ENCODE measurements at places on chromosomes 11 and 22.

DNA sequence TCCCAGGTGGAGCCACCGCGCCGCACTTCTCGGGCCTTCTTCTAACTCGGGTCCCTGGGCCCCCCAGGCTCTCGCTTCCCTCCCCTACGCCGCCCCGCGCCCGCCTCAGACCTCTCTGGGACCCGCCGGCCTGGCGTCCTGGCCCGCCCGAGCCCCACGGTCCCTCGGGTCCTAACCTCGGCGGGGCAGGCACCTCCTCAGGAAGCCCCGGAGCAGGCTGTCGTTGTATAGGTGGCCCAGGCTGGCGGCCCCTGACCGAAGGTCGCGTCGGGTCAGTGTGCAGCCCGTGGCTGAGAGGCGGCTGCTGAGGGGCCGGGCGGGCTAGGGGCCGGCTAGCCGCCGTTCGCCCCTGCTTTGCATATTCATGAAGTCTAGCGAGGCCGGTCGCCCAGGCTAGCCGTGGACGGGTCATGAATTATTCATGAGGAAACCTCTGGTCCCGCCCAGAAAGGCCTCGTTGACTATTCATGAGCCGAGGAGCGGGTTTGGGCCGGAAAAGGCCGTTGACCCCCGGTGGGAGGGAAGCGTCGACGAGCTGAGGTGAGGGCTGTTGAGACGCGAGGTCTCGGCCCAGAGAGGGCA, at the start of gene HORMAD2:
TSS of gene HORMAD2 (plus strand) at position 513 of the 582 bp plus-strand sequence. CDS start 13,489 bp downstream, outside the sequence.
- DNase-seq, result no peak

- DNase-seq, result no peak
These were observed 12.0 kb downstream of the SCGB1D2 start for GRCh38 chr11:62253999-62254542.

DNA sequence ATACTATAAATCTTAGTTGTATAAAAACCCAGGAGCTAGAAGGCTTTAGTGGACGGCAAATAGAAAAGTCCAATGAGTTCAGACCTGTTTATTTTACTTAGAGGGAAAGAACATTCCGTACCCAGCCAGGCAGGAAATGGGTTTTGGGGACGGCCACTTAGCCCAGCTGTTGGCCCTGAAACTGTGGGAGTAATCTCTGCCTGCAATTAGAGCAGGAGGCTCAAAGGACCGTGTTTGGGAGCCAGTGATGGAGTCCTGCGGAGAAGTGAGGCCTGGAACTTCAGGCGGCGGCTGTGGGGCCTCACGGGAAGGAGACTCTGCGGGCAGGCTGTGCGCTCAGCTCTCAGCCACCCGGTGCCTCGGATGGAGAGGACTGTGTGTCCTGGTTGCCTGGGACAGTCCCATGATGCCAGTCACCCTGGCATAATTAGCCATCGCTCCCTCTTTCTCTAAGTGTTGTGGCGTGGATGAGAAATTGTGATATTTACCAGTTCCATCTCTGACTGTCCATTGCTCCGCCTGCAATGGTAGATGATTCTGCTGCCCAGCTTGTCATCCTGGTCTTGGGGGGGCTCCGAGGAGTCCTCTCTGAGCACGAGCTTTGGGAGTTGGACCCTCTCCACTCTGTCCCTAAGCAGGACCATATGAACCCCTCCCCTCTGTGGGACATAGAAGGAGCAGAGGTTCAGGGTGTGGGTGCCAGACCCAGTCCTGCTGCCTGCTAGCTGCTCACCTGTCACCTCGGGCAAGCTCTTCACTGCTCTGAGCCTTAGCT, 530.3 kb downstream of the TBC1D22A start:
- no peak for DNase-seq

DNA sequence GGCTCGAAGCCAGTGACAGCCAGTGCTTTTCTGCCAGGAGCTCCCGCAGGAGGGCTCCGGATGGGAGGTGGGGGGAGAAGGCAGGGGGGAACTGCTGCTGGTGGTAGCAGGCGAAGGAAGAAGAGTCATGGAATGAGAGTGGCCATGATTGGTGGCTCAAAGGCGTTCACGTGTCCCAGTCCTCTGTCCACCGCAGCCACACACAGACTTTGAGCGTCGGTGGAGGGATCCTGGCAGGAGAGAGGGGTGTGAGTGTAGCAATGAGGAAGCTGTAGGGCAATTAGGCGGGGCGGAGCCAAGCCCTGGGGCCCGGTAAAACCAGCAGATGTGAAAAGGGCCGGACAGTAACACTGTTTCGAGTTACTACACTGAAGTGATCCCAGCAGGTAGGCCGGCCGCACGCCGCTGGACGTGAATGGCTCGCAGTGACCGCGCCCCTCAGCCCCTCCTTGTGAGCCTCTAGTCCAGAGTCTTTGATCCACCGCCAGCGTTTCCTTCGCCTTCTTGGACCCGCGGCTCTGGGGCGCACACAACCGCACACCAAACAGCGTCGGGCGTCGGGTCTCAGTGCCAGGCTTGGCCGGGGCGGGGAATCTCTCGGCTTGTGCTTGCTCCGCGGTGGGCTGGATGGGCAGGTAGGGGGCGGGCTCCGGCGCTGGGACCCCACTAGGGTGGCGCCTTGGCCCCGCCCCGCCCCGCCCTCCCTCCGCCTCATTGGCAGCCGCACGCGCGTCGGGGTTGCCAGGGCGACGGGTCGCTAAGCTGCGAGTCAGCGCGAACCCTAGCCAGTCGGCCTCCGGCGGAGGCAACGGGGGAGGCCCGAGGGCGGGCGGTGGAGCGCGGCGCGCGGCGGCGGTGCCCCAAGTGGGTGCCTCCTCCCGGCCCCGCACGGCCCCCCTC, at the start of gene LRRC10B:
TSS of gene LRRC10B (plus strand) at position 788 of the 900 bp plus-strand sequence. CDS start 250 bp downstream, outside the sequence.
- DNase-seq, result peak; percentile 40

DNA sequence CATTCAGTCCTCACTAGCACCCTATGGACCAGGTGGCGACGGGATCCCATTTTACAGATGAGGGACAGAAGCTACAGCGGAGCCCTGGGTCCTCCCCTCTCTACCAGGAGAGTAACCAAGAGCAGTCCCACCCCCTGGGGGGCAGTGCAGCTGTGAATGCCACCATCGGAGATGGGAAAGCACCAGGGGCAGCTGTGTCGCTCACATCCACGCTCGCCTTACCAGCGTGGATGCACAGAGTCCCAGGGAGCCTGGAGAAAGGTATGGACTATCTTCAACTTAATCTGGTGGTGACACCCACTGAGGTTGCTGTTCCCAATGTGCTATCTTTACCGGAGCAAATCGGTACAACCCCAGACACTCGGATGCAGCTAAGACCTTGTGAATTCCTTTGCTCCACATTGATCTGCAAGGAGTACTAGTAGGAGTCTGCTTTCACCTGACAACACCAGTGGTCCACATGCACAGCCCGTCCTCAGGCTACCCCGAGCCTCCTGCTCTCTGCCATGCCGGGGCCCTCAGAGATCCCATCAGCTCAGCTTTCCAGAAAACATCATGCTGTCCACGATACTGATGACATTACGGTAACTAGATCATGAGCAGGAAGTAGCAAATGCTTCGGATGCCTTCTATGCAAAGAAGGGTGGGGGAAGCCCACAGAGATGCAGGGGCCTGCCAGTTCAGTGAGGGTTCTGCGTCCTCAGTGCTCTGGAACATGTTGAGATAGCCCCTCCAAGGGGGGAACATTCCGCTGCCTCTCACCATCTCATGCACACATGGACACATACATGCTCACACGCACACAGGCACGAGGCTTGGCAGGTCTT, 126.0 kb downstream of the CTTN start:
- no peak for DNase-seq

GRCh38 chr11:115996808-115997188, 492.6 kb upstream of the CADM1 start:
- no peak for DNase-seq

- DNase-seq, result peak; percentile 57
These were observed 707 bp upstream of the FTH1 start for GRCh38 chr11:61967924-61968757.

DNA sequence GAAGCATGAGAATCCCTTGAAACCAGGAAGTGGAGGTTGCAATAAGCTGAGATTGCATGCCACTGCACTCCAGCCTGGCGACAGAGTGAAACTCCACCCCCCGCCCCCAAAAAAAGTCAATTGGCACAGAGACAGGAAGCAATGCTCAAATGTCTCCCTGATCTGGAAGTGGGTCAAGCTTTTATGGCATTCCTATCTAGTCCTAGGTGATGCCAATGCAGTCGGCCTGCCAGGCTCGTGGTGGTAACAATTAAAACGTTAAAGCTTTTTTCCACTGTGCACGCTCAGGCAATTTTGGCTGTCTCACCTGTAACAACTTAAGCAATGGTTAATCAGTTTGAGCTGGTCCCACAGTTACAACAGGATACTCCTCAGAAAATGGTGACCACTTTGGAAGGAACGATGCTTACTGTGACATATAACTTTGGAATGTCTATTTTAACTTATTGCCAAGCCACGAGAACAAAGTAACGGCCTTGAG, 18.9 kb upstream of the PISD start:
- DNase-seq, result no peak

DNA sequence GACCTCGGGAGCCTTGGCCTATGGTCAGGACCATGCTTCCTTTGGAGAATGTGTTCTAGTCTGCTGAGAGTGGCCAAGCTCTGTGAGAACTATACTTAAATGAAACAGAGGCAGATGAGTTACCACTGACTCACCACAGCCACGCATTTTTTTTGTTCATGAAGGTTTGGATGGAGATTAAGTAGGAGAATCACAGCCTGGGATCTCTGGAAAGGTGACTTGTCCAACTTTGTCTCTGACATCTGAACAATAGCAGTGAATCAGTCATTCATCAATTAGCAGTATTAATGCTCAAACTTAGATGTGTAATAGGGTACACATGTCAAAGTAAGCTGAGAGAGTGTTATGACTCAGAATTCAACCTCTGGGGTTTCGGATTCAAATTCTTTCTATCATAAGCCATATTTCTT, 100.7 kb upstream of the ANO3 start:
- DNase-seq, result no peak

- no peak for DNase-seq
These were observed 51.0 kb upstream of the SC5D start for GRCh38 chr11:121241343-121242211.

GRCh38 chr11:72788241-72788640, 5.6 kb downstream of the STARD10 start:
- DNase-seq, result no peak

- DNase-seq, result no peak
These were observed 119.4 kb downstream of the ARHGAP8 start for GRCh38 chr22:44871782-44872181.
